ENCODE measurements at places on chromosomes 1 and 21.

GRCh38 chr1:182662121-182662890 lies 22.1 kb downstream of the RGS8 start:
- DNase-seq = no peak

GRCh38 chr21:41564871-41565274 lies 56.9 kb upstream of the TMPRSS2 start:
- peak; percentile 77 for DNase-seq

GRCh38 chr1:223240122-223240521 lies 97.1 kb upstream of the TLR5 start:
- DNase-seq = no peak

DNA sequence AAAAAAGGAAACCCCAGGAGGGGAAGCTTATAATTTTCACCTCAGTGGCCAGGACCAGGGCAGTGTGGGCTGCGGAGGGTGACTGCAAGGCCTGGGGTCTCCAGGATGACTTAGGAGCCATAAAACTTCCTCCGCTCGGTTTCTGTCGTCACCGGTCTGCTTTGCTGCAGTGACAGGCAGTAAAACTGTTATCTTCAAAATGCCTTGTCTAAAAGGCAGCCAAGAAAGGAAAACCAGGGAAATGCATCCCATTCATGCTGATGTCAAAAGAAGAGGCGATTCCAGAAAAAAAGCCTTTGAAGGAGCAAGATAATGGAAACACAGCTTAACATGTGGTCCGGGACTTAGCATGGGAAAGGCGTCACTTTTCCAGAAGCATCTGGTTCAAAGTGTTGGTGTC lies 42.0 kb downstream of the COL6A1 start:
- no peak for DNase-seq

- no peak for DNase-seq
Observed at GRCh38 chr1:226821719-226822085, 48.7 kb upstream of the PSEN2 start.

DNA sequence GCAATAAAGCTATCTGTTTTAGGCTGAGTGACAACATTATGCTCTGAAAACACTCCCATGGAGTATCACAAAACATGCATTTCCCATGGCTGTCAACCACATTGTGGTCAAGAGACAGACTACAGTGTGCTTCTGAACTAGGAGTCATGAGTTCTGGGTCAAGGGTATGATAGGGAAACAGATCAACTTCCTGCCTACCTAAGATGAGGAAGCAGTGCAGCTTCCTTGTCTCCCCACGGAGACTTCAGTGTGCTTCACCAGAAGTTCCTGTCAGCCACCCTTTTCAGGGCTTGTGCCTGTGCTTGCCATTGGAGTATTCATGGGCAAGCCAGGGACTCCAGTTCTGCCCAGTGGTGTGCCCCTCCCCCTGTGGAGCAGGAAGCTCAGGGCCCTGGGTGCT lies 19.9 kb downstream of the LCE3E start:
- DNase-seq = no peak

DNA sequence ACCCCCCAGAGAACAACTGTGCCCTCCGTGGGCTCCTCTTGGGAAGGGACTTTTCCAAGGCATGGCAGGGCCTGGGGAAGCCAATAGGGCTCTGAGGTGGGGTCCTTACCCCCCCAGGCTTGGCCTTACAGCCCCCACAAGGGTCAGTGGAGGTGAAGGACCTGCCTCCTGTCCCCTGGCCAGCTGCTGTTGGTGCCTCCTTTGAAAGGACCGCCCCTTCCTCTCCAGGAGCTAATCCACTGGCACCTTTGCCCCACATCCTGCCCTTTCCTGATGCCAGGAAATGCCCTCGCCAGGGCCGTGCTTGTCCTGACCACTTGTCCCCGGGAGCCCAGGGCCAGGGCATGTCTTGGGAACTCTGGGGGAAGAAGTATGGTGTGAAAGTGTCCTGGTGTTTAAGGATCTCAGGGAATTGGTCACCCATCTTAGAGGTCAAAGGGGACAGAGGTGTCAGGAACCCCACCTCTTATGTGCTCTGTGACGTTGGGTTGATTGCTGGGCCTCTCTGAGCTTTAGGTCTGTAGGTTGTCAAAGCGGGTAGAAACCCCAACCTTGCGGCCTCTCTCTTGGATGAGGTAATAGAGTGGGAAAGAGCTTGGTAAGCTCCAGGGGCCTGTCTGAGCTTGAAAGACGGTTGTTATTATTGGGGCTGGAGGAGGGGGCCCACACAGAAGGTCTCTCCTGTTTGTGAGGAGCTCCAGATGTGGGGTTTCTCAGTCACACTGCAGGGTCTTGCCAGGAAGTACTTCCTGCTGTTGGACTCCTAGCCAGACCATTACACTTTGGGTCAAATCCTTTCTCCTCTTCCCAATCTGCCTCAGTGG lies 2.8 kb downstream of the KCNQ4 start:
- DNase-seq = no peak

- no peak for DNase-seq
Observed at GRCh38 chr1:56501426-56501825, 77.9 kb downstream of the PLPP3 start.

GRCh38 chr21:44579056-44579832 lies 1.2 kb downstream of the KRTAP10-5 start:
- DNase-seq = no peak

DNA sequence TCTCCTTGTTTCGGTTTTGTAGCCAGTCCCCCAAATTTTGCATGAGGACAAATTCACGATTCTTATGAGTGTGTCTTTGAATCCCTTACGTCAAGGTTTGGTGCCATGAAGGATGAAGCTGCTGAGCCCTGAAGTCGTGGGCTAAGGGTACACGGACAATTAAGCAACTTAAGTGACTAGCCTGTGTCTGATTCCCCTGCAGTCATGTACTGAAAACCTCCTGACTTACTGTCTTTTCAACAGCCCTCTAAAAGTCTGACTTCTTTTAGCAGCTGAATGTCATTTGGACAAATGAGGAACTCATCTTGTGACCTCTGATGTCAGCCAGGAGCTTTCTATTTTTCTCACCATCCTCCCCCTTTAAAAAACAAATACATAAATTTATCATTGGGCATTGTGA lies 27.1 kb upstream of the C1orf105 start:
- DNase-seq = peak; percentile 45

DNA sequence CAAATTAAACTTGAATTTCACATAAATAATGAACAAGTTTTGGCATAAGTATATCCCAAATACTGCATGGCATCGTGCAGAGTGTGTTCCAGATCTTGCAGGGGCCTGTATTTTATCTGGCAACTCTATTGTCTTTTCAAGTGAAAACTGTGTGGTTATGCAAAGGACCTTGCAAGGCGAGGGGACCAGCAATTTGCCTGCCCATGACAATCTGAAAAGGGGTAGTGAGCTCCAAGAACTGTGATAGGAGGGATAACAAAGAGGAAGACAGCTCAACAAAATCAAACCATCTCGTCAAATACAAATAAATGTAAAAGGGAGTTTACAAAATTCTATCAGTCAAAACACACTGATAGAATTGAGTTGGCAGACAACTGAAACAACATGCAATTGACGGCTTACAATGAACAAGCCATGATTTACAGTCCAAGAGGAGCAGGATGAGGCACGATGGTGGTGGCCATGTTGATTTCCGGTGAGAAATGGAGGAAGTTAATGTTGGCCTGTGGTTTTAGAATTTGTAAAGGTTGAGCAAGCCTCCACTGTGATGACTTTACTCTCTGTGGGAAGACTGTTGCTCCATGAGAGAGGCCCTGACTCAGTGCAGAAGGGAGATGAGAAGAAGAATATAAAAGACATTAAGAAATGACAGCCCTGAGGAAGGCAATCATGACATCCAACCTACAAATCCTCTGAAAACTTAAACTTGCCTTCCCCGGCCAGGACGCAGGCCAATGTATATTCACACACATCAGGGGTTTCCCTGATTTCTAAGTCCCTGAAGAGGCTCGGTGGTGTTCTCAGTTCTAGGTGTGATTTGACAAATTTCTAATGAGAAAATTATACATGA lies 132.2 kb downstream of the ADSS2 start:
- peak; percentile 92 for DNase-seq

- no peak for DNase-seq
Observed at GRCh38 chr21:31874812-31875212, 2.0 kb downstream of the HUNK start.

GRCh38 chr1:63730211-63730610 lies 43.6 kb upstream of the ROR1 start:
- no peak for DNase-seq
